ENCODE measurements at places on chromosomes 16 and 17. TPM values are rescaled to one million over a fixed set of nuclear protein-coding genes. Genes with fewer than 3 reads are reported as not detected.

- no peak for DNase-seq
- H3K4me1 ChIP-seq, result peaks cover 100% of the 10 kb centered on the region
- H3K4me3 ChIP-seq, result peak overlapping the region; percentile 32
- no peaks in the 10 kb centered on the region for H3K36me3 ChIP-seq
Measured at GRCh38 chr17:57946798-57947358, 8.3 kb downstream of the CUEDC1 start.

- H3K4me1 ChIP-seq, result peaks cover 6% of the 10 kb centered on the region
- no peaks in the 10 kb centered on the region for H3K27me3 ChIP-seq
- no peaks in the 10 kb centered on the region for H3K36me3 ChIP-seq
- no peak for DNase-seq
- H3K27ac ChIP-seq, result no peak overlapping the region
- no peak overlapping the region for H3K4me3 ChIP-seq
Measured at GRCh38 chr17:31072186-31072585, 22.6 kb upstream of the NF1 start.

DNA sequence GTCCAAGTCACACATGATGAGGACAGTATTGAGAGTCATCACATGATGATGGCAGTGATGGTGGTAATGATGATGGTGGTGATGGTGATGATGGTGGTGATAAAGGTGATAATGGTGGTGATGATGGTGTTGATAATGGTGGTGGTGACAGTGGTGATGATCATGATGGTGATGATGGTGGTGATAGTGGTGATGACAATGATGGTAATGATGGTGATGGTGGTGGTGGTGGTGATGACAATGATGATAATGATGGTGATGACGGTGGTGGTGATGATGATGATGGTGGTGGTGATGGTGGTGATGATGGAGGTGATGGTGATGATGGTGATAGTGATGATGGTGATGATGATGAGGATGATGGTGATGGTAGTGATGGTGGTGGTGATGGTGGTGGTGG, 190.2 kb upstream of the ZNF469 start:
- no peak for DNase-seq
- H3K36me3 ChIP-seq, result no peaks in the 10 kb centered on the region
- H3K27ac ChIP-seq, result no peak overlapping the region
- peaks cover 13% of the 10 kb centered on the region for H3K4me1 ChIP-seq
- no peaks in the 10 kb centered on the region for H3K27me3 ChIP-seq

The KRT33A gene
- total RNA-seq, result 1.5 TPM

The SPAG7 gene
- total RNA-seq, result 34.6 TPM

Measured in vagina (tissue), 2 donors.